ENCODE measurements at places on chromosomes 1 and 21.

DNA sequence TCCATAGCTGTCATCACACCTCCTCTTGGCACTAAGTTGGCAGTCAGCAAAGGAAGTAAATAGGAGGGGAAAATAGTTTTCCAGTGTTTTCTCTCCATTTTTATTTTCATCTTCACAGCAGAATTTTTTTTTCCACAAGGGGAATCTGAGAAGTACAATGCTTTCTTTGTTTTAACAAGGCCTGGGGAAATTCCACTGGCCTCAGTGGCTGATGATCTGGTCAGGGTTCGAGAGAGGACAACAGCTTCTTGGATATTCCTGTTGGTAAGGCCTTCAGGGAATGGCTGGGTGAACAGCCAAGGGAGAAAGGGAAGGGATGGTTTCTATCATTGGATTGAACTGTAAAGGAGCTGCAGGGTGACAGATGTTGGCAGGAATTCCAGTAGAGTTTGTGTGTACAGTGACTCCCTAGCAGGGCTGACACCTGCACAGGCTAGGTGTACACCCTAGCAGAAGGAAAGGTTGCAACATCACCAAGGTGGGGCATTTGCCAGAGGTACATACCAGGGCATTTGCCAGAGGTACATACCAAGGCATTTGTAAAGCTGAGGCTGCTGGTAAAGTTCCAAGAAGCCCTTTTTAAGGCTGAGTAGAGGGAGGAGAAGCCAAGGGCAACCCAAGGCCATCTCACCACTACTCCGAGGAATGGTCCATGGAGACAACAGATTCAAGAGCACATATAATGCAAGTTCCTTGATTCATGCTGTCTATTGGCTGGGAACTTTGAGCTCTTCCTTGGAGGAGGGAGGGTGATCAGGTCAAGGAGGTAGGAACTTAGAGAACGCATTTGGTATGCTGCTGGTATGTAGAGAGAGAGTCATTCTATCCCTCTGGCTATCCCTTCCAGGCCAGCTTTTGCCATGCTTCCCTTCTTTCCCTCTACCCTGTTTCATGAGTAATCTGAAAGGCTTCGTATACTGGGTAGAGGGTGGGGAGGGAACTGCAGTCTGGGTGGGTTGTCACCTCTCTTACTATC lies 3.1 kb downstream of the GJA5 start:
- no peak for DNase-seq

- DNase-seq = no peak
These were observed 214.7 kb upstream of the EDN2 start for GRCh38 chr1:41698916-41699860.

- no peak for DNase-seq
These were observed 14.4 kb upstream of the THEM5 start for GRCh38 chr1:151867765-151868411.

DNA sequence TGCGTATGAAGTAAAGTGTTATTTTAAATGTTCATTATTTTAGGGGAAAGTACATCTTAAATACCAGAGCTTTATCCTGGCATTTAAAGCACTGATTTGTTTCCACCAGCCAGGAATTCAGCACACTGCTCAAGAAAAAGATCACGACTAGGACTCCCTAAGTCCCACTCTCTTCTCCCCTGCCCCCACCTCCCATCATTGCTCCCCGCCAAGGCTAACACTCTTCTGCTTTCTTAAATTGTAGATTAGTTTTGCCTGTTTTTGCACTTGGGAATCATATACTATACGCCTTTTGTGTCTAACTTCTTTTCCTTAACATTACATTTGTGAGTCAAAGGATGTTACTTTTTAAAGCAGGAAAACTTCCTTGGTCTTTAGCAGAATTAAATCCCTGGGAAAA lies 37.5 kb upstream of the C1orf105 start:
- peak; percentile 50 for DNase-seq

GRCh38 chr1:233244183-233244582 lies 51.3 kb downstream of the PCNX2 start:
- no peak for DNase-seq

- no peak for DNase-seq
These were observed 45.7 kb downstream of the NTPCR start for GRCh38 chr1:232996143-232996542.

DNA sequence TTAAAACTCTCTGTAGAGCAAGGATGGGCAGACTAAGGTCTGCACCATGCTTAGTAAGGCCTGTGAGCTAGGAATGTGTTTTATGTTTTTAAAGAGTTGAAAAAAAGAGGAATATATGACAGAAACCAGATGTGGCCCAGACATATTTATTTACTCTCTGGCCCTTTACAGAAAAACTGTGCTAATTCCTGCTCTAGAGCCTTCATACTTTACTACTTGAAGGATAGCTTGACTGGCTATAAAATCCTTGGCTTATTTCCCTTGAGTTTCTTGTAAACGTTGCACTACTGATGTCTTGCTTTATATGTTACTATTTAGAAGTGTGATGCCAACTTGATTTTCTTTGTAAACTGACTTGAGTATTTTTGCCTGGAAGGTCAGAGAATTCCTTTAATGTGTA lies 33.5 kb downstream of the CTBS start:
- DNase-seq = no peak

DNA sequence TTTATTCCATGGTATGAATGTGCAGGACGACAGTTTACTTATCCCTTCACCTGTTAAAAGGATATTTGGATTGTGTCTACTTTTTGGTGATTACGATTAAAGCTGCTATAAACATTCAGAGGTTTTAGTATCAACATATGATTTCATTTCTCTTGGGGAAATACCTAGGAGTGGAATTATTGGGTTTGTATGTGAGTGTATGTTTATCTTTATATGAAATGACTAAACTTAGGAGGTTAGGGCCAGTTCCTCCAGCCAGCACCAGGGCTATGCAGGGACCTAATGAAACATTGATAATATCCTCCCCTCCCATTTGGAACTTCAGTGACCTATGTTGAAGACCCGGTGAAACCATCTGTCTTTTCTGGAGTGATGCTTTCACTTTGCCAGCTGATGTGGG lies 13.8 kb downstream of the TMEM51 start:
- no peak for DNase-seq

- DNase-seq = peak; percentile 41
These were observed 45.1 kb downstream of the SLC2A1 start for GRCh38 chr1:42913426-42914091.

DNA sequence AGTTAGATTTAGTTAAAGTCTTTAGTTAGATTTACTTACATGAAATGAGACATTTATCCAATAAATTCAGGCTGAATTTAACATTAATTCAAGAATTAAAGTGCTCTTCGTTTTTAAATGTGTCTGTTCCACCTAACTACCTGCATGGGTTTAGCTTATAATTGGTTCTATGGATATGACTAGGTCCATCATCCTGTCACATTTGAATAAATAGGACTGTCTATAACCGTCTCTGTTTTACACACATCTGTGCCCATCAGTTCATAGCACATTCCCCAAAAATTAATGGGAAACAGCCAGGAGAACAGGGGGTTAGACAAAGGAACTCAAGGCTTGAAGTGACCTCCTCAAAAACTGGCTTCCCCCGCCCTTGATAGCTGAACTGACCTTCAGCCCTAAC lies 219.6 kb downstream of the MRPL39 start:
- no peak for DNase-seq

GRCh38 chr1:197715806-197716205 lies 59.5 kb downstream of the DENND1B start:
- DNase-seq = no peak

DNA sequence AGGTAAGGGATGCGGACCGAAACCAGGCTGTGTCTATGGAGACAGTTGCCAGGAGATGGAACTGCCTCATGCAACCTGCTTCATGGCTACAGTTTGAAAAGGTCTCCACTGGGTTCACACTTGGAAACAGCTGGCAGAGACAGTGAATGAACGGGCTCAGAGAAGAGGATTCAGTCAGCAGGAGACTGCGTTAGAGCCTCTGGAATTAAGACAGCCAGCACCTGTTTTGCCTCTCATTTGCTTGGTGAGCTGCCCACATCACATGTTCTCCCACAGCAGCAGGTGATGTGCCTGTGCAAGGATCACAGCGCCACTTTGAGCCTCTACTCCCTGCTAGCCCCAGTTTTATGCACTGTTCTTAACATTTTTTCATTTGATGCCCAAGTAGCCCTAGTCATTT lies 321.0 kb downstream of the PLPP3 start:
- DNase-seq = no peak

GRCh38 chr1:168520052-168520751 lies 23.6 kb downstream of the XCL2 start:
- DNase-seq = no peak

DNA sequence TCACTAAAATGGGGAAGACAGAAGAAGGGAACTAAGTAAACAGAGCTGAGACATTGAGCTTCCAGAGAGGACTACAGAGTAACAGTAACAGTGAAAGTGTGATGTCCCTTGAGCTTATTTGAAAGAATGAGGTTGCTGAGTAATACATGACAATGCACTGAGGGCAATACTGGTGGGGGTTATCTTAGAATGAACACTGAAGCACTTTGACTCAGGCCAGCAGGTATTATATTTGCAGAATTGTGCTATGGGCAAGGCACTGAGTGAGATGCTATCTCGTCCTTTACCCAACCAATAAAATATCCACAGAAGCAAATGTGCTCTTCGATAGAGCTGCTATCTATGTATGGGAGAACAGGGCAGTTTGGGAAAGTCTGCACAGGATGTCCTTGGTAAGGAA lies 133.2 kb downstream of the DISP1 start:
- DNase-seq = no peak

DNA sequence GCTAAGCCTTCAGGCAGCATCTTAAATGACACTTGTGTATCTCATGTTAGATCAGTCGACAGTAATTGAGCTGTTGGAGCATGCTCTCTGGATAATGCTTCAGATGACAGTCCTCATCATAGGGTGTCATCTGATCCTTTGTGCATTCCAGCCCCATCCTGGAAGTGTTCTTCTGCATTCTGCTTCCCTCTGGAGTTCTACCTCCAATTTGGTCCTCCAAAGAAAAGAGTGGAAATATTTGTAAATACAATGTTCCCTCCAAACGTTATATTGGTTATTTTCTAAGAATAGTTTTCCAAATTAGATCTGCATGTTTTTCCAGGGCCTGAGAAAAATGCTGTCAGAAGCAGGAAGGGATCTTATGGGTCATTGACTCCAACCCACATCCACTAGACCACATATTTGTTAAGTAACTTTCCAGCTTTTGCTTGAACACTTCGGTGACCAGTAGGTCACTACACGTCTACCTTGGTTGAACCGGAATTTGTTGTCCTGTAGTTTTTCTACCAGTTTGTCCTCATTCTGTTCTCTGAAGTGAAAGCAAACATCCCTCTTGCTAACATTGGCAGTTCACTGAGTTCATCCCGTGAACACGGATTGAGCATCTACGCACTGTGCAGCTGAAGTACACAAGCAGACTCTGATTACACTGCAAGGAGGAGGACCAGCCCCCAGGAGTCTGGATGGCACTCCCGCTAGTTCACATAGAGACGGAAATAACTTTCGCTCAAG lies 136.0 kb downstream of the TLR5 start:
- DNase-seq = no peak

GRCh38 chr1:62593825-62594394 lies 3.4 kb upstream of the ANGPTL3 start:
- DNase-seq = no peak

GRCh38 chr1:205528887-205529825 lies 24.7 kb downstream of the CDK18 start:
- peak; percentile 86 for DNase-seq

- DNase-seq = no peak
These were observed 82.4 kb downstream of the NPHS2 start for GRCh38 chr1:179493323-179493722.

GRCh38 chr1:207112616-207113296 lies 8.7 kb downstream of the C4BPA start:
- DNase-seq = peak; percentile 20

- no peak for DNase-seq
These were observed 164.2 kb downstream of the PPIAL4G start for GRCh38 chr1:148318904-148319242.

DNA sequence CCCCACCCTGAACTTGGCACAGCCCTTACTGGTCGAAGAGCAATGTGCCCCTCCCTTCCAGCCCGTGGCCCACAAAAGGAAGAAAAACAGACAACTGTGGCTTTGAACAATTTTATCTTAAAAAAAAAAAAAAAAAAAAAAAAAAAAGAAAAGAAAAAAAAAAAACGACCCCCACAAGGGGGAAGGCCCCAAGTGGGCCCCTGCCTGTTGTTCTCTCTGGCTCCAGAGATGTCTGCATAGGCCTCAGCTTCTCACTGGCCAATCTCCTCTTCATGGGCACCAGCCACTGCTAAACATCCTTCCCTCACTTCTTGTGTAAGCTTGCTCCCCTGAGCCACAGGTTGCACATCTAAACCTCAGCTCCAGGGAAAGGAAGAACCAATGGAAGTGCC lies 386 bp upstream of the TSTD1 start:
- no peak for DNase-seq

DNA sequence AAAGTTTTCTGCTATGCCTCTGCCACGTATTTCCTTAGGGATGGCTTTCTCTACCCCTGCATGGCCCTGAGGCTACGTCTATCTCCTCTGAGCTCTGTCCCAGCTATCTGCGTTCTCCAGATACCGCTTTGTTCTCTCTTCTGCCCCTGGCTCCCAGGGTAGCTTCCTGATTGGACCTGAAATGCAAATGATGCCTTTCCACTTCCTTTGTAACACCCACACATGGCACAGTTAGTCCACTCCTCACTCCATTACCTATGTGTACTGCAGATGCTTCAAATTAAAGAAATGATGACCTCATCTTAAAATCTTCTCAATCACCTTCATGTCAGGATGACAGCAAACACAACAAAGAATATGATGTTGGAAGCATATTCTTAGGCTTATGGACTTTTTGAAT lies 138.6 kb upstream of the POGK start:
- DNase-seq = no peak

GRCh38 chr1:38334930-38335592 lies 288.5 kb upstream of the POU3F1 start:
- no peak for DNase-seq

- DNase-seq = no peak
These were observed 195.0 kb upstream of the RGS18 start for GRCh38 chr1:191963286-191963685.

DNA sequence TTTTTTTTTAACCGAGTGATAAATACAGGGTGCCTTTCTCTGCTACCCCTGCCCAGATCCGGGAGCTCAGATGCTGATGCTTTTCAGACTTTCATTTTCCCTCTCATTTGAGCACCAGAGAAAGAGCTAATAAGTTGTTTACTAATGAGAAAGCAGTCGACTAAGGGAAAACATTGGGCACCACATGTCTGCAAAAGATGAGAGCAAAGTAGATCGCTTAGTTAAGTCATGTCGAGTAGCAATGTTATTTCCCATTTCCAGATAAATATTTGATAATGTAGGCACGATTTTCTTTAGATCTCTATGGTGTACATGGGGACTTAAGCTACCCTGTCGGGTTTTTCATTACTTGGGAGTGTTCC lies 1.2 kb downstream of the PKN2 start:
- DNase-seq = no peak

- DNase-seq = no peak
These were observed 13.0 kb downstream of the FAM229A start for GRCh38 chr1:32349211-32349708.

- no peak for DNase-seq
These were observed 329.1 kb upstream of the NFIA start for GRCh38 chr1:60753036-60753900.

DNA sequence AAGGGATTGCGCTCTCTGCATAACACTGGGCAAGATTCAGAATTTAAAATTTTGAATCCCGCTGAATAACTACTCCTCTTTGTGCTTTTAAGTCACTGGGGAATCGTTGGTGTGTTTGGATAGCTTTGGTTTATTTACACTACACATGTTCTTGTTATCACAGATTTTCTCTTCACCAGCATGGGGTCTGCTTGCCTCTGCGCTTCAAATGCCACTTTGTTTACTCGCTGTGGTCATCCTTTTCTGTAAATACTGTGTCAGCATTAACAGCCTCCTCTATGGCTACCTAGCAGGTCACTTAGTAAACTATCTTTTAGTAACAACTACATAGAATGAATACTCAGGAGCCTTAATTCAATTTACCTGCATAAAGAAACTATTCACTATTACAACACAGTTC lies 14.4 kb upstream of the KCNH1 start:
- DNase-seq = no peak

Data from hindlimb muscle (tissue), 1 donor.